Kidney epithelial cell (primary cell): ENCODE measurements at places on chromosomes 5 and 9.

GRCh38 chr9:133706307-133707050 lies 31.7 kb downstream of the SARDH start:
- no peak for DNase-seq

DNA sequence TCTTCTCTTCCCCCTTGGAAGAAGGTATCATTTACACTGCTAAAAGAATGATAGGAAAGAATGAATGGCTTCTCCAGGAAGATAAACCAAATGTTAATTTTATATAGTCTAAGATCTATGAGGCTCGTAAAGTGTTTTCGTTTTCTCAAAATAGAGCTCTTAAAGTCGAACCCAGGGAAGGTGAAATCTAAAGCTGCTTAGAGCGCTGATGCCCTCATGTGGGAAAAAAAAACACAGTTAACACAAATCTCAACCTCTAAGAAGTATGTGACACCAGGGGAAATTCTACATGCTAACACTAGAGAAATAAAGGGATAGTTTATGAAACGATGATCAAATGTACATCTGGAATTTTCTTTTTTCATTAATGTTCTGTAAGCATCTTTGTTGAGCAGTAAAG lies 257.9 kb downstream of the RASEF start:
- no peak for DNase-seq

DNA sequence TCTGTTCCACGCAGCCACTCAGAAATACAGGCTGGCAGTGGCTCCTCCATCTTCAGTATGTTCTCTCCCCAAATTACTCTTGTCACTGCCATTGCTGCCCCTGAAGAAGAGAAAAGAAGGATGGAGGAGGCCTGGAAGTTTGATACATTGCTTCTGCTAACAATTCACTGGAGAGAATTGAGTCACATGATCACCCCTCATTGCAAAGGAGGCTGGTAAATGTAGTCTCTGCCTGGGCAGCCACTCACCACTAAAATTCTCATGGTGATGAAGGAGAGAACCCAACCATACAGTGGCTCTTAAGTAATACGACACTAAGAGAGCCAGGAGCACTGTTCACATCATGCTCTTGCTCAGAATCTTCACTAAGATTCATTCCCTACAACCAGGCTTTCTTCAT lies 112.0 kb downstream of the DOCK8 start:
- DNase-seq = no peak

GRCh38 chr5:71830681-71831539 lies 111.8 kb downstream of the CARTPT start:
- no peak for DNase-seq

GRCh38 chr5:180289433-180289832 lies 2.5 kb downstream of the MAPK9 start:
- DNase-seq = no peak

- DNase-seq = no peak
These were observed 439.2 kb downstream of the NTRK2 start for GRCh38 chr9:85108746-85109145.

DNA sequence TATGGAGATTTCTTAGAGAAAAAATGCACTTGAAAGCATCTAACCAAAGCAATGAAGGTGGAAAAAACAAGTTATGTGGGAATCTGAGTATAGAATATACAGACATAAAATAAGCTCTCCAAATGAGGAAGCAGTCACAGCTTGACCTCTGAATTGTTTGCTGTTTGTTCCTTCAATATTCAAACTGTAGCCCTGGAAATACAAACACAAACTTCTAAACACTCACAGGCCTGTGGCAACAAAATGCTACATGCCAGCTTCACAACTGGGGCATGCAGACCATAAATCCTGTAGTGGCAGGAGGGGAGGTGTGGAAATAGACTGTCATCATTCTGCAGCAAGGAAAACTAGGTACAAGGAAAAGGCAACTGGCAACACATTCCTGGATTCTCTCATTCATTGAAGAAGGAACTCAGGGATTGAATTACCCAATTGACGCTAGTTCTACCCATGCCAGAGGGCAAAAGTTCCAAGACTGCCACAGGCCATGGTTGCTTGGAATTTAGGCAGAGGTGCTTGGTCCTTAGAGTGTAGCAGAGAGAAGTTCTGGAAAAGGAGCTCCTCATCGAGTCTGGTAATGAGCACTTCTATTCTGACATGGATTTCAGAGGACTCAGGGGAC lies 349.6 kb downstream of the PDE4D start:
- DNase-seq = no peak

- peak; percentile 73 for DNase-seq
These were observed 1.1 kb downstream of the LURAP1L start for GRCh38 chr9:12775679-12776512.

- DNase-seq = no peak
These were observed 6.0 kb downstream of the ALDH1A1 start for GRCh38 chr9:72946821-72947220.

GRCh38 chr5:120463006-120463680 lies 957 bp upstream of the PRR16 start:
- no peak for DNase-seq

GRCh38 chr5:76099286-76099702 lies 16.1 kb downstream of the SV2C start:
- no peak for DNase-seq

GRCh38 chr5:36875051-36875789 lies 1.3 kb upstream of the NIPBL start:
- no peak for DNase-seq
